Kasumi-1 (cell line): ENCODE measurements at places on chromosomes 2 and 18.

GRCh38 chr2:193584522-193584938 is 1389.8 kb upstream of the TMEFF2 start:
- peak; percentile 75 for DNase-seq

DNA sequence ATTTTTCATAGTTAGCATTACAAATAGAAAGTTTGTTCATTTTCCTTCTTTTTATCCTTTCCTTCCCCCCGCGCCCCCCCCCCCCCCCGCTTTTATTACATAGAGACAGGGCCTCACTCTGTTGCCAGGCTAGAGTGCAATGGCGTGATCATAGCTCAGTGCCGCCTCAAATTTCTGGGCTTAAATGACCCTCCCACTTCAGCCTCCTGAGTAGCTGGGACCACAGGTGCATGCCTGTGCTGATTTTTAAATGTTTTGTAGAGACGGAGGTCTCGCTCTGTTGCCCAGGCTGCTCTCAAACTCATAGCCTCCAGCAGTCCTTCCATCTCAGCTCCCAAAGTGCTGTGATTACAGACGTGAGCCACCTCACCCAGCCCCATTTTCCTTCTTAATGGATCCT is 91.2 kb upstream of the ALPP start:
- no peak for DNase-seq

- no peak for DNase-seq
Observed at GRCh38 chr2:211609127-211609526, 929.5 kb downstream of the ERBB4 start.

GRCh38 chr18:32081881-32082280 is 9.8 kb upstream of the RNF138 start:
- DNase-seq, result no peak

DNA sequence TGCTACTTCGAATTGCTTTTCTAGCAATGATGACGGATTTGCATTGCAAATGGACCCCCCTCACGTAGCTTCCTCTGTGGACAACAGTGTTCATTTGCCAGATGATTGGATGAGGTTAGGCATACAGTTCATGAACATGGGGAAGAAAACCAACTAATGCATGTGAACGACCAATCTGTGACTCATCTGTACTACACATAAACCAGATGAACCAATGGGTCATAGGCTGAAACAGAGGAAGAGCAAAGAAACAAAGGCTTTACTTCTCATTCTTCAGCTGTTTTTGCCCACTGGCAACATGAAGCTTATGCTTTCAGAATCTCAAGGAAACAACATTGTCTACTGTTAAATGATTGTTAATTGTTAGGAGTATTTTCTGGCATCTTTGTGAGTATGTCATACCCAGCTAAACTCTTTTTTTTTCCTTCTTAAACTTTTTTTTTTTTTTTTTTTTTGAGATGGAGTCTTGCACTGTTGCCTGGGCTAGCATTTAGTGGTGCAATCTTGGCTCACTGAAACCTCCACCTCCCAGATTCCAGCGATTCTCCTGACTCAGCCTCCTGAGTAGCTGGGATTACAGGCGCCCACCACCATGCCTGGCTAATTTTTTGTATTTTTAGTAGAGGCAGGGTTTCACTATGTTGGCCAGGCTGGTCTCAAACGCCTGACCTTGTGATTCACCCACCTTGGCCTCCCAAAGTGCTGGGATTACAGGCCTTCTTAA is 35.5 kb downstream of the EFEMP1 start:
- no peak for DNase-seq

GRCh38 chr2:64362562-64363026 is 91.4 kb upstream of the LGALSL start:
- DNase-seq, result no peak

DNA sequence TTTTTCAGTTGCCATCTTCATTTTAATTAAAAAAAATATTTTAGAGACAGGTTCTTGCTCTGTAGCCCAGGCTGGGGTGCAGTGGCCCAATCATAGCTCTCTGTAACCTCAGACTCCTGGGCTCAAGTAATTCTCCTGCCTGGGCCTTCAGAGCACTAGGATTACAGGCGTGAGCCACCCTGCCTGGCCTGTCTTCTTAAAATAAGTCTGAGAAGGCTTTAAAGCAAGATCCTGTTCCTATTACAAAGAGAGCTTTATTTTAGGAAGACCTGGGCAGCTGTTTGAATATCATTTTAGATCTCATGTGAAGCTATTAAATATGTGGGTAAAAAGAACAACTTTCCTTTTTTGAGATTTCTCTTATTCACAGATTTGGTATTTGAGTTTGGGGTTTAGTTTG is 1.5 kb downstream of the FAM228A start:
- no peak for DNase-seq

GRCh38 chr2:202344178-202344577 is 31.9 kb upstream of the BMPR2 start:
- no peak for DNase-seq

GRCh38 chr2:8121022-8121825 is 560.6 kb upstream of the ID2 start:
- DNase-seq, result no peak

GRCh38 chr2:178506524-178506923 is 26.3 kb downstream of the PLEKHA3 start:
- no peak for DNase-seq

- DNase-seq, result no peak
Observed at GRCh38 chr2:35204881-35205280, 1150.7 kb upstream of the CRIM1 start.

DNA sequence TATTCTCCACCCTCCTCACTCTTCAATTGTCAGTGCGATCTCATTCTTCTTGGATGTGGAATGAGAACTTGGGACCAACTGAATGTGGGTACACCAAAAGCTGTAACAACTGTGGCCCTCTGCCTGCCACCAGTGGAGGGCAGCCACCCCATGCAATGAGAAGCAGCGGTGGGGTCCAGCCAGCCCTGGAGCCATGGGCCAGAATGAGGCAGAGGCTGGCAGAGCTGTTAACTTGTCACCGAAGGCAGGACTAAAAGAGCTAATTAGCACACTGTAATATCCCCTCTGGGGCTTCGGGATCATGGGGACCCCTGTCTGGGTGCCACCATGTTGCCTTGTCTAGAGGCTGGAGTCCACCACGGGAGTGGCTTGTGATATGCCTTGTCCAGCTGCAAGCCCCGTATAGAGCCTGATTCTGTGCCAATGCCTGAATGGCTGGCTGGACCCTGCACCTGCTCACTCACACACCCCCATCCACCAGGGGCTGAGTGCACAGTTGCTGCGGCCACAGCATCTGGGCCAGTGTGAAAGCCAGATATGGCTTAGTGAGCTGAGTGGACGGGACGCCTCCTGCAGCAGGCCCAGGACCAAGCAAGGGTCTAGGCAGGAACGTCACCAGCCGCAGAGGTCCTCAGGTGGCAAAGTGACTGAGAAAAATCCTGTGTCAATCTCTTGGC is 680.5 kb downstream of the DSC3 start:
- DNase-seq, result no peak

- DNase-seq, result peak; percentile 47
Observed at GRCh38 chr18:13612196-13612997, 114.0 kb downstream of the FAM210A start.

DNA sequence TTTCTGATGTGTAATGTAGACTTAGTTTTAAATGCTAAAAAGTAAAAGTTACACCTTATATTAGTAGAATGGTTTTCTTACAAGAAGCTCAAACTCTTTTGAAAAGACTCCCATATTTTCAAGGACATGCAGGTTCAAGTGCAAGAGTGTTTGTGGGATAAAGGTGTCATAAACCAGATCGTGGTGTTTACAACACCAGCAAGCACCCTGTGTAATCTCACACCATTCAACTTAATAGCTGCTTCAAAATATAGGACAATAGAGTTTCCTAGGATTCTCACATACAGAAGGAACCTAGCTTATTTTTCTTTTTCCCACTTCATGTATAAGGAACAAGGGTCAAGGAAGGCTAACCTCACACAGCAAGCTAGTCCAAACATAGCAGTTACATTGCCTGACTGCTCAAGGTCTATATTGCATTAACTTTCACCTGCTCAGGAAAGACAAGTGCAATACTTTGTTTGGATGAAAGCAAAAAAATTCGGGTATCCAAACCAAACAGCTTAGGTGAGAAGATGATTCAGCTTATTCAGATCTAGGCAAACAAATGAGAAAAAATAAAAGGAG is 172.3 kb downstream of the IKZF2 start:
- no peak for DNase-seq

DNA sequence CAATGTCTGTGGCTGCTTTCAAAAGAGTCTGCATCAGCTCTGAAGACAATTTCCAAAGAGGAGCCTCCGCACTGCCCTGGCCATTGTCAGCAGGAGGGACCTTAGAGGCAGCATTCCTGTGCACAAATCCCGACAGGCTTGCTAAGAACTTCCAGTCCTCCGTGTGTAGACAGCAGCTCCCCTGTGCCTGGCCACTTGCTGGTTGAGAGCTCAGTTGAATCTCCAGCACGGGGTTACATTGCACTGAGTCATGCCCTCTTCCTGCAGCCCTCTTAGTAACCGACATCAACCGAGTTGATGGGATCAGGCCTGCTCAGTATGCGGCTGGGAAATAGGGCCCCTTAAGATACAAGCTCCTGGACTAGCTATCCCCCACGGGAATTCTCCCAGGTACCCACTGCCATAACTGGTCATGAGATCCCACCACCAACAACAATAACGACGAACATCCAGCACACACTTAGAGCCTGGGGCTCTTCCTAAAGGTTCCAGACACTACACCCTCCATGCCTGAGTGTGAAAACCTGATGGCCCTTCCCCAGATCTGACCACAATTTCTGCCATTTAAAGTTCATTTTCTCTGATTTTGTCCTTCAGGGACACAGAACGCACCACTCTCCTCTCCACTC is 12.0 kb downstream of the ATP6V1B1 start:
- DNase-seq, result no peak

GRCh38 chr18:6004119-6004518 is 108.8 kb upstream of the TMEM200C start:
- no peak for DNase-seq

DNA sequence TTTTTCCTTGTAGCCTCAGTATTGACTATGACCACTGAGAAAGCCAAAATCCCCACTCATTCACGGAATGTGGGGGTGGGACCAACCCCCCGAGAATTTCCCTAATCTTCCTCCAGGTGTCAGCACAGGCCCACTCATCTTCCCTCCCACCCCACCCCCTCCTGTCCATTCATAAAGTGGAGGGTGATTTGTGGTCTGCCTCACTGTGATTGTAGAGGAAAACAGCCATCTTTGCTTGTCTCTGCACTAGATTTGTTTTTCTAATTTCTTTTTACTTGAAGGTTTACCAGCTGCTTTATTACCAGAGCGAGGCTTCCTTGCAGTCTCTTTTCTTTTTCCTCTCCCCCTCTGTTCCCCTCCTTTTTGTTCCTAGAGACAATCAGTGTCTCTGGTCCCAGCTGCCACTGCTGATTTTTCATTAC is 171.8 kb downstream of the ICOS start:
- DNase-seq, result no peak

GRCh38 chr2:1283871-1284270 is 129.4 kb upstream of the TPO start:
- DNase-seq, result no peak

GRCh38 chr2:32711219-32711618 is 83.4 kb downstream of the TTC27 start:
- no peak for DNase-seq
